ENCODE measurements at places on chromosomes 5 and 9.

GRCh38 chr5:144248015-144248414 is 77.3 kb downstream of the KCTD16 start:
- no peak for DNase-seq

DNA sequence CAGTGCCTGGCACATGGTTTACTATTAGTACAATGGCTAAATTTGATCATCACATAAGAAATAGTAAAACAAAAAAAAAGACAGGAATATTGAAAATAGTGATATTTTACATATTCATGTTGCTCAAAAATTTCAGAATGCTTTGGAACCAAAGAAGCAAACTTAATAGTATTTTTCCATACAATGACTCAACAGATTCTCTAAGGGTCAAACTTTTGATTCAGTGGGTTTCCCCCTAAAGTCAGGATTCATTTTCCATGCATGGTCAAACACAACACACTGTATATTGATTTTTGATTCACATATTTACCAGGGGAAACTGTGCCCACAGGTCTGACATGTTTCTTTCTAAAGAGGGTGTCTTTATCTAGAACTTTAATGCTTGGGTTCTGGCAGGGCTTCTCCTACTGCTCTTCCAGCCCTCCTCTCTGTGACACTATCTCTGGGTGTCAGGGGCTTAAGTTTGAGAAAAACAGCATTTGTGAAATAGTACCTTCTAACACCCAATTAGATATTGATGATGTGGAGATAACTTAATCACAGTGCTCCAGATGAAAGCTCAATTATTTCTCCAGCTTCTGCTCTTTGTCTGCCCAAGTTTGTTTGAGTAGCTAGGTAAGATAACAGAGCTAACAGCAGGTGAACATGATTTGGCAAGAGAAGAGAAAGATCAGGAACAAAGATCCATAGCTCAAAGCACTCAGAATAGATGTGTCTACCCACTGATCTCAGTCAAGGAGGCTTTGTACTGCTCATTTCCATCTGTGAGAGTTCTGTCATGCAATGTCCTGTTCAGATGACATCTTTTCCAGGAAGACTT is 35.5 kb upstream of the ELL2 start:
- DNase-seq: no peak

DNA sequence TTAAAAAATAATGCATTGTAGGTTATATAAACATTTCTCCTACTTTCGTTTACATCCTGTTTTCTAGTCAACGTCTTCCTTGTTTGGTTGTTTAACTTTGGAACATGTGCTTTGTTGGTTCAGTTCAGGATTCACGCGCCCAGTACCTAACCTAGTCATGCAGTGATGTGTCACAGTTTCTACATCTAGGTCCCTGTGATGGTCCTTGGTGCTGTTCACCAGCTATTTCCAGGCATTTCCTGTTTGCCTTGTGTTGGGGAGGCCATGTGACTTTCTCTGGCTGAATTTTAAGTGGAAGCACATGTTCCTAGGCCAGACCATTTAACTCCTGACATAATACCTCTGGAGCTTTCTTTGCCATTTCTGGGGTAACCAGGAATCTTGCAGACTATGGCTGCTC is 292.3 kb downstream of the SMARCA2 start:
- DNase-seq: no peak

- no peak for DNase-seq
These were observed 83.9 kb upstream of the GRAMD2B start for GRCh38 chr5:126339215-126339805.

DNA sequence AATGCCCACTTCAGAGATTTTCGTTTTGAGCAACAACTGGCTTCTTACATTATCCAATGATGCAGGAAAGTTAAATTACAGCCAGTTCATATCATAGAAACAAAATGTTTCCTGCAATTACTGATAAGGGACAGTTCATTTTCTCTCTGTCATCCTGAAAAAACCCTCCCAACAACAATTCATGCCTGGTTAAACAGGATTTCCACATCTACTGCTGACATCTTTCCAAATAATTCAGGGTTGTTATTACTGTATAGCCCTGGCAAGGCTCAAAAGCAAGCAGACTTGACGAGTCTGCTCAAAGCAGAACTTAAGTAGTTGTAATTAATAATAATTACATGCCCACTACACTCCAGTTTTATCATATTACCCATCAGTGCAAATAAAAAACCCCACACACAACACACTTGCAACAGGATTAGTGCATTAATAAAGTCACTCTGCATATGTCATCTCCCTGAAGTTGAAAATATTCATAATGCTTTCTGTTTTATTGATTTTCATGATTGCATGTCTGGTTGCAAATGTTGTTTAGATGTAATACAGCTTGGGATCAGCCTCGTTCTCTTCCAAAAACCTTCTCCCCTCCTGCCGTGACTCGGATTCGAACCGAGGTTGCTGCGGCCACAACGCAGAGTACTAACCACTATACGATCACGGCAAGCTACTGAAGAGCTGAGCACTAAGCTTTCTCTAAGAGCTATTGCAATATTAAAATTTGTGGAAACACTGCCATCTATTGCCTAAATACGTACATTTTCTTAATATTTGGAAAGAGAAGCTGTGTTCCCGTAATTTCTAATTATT is 119.6 kb upstream of the NFIB start:
- DNase-seq: no peak

DNA sequence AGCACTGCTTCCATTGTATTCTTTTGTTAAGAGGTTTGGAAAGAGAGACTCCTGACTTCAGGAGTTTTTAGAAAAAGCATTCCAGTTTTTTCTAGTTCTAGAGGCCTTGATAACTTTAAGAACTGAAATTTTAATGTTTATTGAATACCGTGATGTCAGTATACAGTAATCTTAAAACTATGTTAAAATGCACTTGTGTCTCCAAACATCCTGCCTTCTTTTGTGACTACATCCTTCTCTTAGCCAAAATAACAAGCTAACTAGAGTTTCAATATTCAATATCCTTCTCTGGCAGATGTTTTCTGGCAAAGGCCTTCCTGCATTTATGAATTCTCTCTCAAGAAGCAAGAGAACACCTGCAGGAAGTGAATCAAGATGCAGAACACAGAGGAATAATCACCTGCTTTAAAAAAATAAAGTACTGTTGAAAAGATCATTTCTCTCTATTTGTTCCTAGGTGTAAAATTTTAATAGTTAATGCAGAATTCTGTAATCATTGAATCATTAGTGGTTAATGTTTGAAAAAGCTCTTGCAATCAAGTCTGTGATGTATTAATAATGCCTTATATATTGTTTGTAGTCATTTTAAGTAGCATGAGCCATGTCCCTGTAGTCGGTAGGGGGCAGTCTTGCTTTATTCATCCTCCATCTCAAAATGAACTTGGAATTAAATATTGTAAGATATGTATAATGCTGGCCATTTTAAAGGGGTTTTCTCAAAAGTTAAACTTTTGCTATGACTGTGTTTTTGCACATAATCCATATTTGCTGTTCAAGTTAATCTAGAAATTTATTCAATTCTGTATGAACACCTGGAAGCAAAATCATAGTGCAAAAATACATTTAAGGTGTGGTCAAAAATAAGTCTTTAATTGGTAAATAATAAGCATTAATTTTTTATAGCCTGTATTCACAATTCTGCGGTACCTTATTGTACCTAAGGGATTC is 43.1 kb downstream of the NDFIP1 start:
- peak; percentile 77 for DNase-seq

- DNase-seq: no peak
These were observed 1671.2 kb upstream of the ACO1 start for GRCh38 chr9:30713243-30713642.

- no peak for DNase-seq
These were observed 37.8 kb upstream of the S1PR3 start for GRCh38 chr9:88953381-88954029.

DNA sequence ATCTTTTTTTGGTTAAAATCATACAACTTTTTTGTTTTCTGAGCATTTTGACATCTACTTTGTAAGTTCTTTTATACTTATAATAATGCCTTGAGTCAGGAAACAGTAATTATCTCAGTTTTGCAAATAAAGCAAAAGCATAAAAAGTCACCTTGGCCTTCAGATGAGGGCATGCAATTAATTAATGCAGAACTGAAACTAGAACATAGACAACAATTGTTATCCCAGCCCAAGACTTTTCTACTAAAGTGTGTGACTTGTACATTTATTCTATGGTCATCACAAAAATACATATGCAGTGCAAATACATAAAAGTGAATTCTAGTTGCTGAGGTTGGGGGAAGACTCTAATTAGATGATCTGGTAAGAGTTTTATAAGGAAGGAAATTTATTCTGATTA is 179.9 kb downstream of the ST8SIA4 start:
- no peak for DNase-seq

DNA sequence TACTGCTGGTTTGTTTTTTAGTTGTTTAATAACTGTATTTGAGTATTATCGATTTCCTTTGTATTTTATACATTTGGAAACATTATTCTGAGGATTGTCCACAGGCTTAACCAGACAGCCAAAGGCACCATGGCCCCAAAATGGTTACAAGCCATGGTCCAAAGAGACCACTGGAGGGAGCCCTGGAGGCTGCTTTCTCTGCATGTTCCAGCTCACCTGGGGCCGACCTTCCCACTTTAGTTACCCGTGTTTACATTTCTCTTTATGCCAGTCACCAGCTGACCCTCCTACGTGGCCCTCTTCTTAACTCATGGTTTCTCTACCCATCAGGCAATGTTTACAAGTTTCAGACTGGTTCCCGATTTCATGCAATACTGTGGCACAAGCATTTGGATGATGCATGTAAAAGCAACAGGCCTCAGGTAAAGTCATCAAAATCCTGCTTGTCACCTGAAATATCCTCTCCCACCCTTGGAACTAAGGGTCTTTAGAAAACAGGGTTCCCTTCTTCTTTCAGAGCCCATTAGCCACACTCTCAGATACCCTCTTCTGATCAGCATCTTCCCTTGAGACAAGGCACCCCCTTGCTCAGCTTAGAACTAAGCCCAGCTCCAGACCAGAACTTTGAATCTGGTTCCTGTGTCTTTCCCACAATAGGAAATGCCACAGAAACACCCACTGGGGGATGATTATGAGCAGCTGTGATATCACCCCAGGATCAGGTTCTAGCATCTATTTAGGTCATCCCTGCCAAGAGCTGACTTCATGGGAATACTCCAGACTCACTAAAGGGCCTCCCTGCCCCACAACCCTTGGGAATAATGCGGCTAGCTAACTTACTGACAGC is 49.9 kb upstream of the GARNL3 start:
- DNase-seq: peak; percentile 84

GRCh38 chr9:98104445-98104881 is 14.6 kb downstream of the TRIM14 start:
- DNase-seq: peak; percentile 60

DNA sequence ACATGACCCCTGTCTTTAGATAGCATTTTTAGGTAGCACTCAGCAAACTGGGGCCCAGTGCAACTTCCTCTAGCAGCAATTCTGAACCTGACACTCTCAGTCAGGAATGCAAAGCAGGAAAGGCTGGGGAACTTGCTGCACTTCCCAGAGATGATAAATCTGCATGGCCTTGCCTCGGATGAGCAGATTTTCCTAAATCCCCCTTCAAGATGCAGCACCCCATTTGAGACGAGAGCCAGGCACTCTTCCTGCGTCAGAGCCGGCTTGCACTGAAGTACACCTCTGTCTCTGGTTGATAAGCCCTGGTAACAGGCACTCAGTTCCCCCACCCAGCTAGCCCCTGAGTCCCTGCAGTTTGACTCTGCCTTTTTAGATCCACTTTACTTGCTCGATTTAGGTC is 296.7 kb upstream of the PANK3 start:
- DNase-seq: no peak

DNA sequence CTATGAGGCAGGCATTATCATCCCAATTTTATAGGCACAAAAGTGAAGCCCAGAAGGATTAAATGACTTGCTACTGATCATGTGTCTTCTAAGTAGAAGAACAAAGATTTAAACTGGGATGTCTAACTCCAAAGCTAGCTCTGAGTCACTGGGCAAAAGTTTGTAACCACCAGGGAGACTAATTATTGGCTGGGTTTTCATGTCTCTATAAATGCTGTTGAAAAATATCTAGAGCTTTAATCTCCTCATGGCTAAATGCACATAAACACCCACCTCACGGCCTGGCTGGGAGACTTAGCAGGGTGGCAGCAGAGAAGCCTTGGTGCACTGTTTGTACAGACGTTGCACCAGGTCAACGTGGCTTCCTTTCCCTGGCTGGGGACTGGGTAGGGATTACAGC is 144.6 kb downstream of the MELK start:
- DNase-seq: no peak

DNA sequence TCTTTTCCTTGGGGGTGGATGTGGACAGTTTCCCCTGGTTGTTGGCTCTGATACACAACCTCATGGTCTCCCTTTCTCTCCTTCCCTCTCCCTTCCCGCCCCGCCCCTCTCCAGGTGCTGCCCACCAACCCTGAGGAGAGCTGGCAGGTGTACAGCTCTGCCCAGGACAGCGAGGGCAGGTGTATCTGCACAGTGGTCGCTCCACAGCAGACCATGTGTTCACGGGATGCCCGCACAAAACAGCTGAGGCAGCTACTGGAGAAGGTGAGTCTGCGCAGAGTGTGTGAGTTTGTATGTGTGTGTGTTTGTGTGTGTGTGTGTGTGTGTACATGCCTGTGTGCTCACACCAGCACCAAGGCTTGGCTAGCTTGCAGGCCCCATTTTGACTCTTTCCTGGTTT is 2.6 kb downstream of the OLFM1 start:
- no peak for DNase-seq

GRCh38 chr5:172115541-172115982 is 72.5 kb downstream of the STK10 start:
- no peak for DNase-seq

DNA sequence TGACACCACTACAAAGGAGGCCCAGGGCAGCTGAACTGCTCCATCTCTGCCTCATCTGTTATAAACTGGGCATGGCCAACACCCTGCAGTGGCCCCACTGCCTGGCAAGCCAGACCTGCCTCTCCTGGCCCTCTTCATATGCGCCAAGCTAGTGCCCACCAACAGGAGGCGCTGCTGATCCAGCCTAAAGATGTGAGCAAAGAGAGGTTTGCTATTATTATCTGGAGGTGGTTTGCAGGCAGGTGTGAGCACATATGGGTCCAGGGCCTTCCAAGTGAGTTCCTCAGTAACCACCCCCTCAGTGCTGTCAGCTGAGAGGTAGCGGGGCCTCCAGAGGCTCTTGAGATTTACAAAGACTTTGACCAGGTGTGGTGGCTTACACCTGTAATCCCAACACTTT is 232.2 kb downstream of the SYK start:
- DNase-seq: peak; percentile 90

- peak; percentile 85 for DNase-seq
These were observed 4.9 kb upstream of the TRAF1 start for GRCh38 chr9:120931231-120932085.

DNA sequence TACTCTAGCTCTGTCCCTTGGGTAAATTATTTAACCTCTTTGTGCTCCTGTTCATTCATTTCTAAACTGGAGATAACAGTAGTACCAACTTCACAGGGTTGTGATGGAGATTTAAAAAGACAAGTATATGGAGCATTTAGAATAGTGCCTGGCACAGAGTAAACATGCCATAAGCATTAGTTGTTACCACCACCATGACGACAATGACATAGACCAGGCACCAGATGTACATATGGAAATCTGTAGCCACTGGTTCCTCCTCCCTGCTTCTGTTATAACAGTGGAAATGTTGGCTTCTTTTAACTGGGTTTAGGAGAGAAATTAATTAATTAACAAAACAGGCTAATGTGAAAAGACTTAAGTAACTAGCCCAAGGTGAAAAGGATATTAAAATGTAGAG is 217.5 kb downstream of the DENND1A start:
- no peak for DNase-seq

- no peak for DNase-seq
These were observed 197.1 kb downstream of the NR3C1 start for GRCh38 chr5:143206196-143207053.

Data from activated effector memory CD4-positive, alpha-beta T cell treated with anti-CD3 and anti-CD28 coated beads, Interleukin-2, amount 50 U/mL, for 16 hours (primary cell).